ENCODE measurements at places on chromosomes 12 and 14.

GRCh38 chr14:55625481-55625880 lies 45.5 kb downstream of the KTN1 start:
- no peak for DNase-seq

DNA sequence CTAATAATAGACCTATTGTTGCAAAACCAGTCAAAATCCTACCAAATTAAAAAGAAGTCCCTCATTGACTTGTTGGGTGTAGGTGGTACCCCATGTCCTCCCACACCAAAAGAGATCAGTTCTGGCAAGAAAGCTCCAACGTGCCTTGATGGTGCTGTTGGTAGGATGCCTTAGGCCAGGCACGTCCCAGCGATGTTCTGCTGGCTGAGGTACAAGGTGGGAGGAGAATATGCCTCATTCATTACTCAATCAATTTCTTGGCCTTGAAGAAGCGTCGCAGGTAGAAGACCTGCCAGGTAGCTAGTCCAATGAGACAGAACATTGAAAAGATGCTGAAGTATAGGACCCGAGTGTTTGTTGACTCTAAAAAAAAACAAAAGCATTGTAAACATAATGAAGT lies 7.8 kb upstream of the NEK9 start:
- DNase-seq: no peak

GRCh38 chr14:34749408-34749807 lies 35.0 kb upstream of the CFL2 start:
- no peak for DNase-seq

DNA sequence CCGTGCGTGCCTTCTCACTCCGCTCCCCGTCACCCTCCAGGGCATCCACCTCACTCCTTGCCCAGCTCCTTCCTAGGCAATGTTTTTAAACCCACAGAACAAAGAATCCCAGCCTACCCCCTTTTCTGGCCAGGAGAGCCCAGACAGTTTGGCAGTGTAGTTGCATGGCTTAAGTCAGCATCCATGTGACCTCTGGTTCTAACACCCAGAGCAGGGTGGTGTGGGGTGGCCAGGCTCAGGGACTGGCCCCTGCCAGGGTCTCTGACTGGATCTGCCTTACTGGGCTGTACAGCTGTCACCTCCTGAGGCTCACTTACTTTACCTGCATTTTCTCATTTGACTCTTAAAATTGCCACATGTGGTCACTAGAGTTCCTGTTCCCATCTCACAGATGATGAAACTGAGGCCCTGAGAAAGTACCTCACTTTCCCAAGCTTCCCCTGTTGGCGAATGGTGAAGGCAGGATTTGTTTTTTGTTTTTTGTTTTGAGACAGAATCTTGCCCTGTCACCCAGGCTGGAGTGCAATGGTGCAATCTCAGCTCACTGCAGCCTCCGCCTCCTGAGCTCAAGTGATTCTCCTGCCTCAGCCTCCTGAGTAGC lies 18.3 kb downstream of the SDS start:
- DNase-seq: no peak

DNA sequence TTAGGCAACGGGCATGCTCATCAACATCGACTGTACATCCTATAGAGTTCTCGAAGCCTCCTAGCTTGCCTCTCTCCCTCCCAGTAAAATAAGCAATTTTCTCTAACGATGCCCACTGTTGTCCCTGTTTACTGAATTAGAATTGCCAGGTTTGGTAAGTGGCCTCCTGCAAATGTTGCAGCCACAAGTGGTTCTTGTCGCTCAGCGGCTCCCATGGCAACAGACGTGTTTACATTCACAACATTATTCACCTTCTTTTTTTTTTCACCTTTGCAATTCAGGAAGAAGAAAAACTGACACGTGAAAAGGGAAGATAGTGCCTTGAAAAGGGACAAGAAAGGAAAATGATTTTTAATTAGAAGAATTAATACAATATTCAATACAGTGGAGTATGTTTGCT lies 100.9 kb upstream of the PKP2 start:
- no peak for DNase-seq

DNA sequence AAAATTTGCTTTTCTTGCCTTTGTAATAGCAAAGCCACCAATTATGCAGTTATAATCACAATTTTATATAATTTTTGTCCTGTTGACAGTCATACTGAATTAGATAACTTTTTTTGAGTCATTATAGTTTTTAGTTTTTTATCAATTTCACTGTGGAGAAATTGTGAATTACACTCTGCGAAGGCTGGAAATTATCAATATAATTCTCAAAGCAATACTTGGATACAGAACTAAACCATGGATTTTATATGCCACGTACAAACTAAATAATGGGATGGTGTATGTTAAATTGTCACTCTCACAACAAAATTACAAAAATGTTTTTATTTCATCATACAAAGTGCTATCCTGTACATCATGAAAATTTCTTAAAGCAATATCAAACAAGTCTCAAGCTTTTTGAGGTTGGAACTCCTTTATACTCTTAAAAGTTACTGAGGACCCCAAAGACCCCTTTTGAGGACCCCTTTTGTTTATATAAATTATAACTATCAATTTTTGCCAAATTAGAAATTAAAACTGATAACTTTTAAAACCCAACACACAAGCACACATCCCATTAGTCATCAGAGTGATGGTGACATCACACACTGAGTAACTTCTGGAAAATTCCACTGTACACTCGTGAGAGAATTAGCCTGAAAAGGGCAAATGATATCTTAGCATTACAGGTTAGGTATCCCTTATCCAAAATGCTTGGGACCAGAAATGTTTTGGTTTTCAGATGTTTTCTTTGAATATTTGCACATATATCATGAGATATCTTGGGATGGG lies 19.8 kb upstream of the AQP2 start:
- no peak for DNase-seq

DNA sequence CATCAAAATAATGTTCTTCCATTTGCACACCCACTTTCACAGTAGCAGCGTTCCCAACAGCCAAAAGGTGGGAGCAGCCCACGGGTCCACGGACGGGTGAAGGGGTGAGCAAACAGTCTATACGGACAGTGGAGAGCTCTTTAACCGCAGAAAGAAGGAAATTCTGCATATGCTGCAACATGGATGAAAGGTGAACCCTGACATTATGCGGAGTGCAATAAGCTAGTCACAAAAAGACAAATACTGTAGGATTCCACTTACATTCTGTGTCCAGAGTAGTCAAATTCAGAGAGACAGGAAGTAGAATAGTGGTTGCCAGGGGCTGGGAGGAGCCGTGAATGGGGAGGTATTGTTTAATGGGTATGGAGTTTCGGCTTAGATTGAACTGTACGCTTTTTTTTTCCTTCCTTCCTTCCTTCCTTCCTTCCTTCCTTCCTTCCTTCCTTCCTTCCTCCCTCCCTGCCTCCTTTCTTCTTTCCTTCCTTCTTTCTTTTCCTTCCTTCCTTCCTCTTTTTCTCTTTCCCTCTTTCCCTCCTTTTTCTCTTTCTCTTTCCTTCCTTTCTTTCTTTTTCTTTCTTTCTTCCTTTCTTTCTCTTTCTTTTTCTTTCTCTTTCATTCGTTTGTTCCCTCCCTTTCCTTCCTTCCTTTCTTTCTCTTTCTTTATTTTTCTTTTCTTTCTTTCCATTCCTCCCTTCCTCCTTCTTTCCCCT lies 15.8 kb upstream of the ANKRD9 start:
- no peak for DNase-seq

DNA sequence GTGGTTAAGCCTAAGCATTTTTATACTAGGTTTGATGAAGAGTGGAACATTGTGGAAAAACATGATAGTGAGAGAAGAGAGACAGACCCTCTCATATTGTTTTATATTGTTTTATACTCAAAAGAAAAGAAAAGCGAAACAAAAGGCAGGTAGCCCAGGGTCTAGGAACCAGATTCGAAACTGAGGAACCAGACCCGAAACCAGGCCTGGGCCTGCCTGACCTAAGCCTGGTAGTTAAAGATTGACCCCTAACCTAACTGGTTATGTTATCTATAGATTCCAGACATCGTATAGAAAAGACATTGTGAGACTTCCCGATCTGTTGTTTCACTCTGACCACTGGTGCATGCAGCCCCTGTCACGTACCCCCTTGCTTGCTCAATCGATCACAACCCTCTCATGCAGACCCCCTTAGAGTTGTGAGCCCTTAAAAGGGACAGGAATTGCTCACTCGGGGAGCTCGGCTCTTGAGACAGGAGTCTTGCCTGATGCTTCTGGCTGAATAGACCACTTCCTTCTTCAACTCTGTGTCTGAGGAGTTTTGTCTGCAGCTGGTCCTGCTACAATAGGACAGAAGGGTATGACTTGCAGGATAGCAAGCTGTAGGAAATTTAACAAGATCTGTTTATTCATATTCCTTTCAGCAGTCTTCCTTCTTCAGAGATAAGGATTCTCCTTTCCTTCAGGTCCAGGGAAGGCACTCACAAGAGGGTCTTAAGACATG lies 147.1 kb upstream of the PLEKHA5 start:
- DNase-seq: no peak

DNA sequence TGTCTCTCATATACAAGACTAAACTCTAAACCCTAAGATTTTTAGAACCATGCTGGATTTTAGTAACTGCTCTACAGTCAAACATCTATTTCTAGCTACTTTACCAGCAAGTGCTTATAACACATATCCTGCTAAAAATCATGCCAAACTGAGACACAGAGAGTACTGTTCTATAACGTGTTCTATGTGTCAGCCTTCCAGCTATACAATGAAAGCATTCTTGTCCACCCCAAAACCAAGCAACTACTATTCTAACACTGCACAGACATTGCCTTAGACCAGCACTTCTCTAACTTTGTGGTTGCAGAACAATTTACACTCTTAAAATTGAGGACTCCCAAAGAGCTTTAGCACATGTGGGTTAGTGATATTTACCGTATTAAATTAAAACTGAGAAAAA lies 85.7 kb downstream of the SPPL3 start:
- DNase-seq: no peak

DNA sequence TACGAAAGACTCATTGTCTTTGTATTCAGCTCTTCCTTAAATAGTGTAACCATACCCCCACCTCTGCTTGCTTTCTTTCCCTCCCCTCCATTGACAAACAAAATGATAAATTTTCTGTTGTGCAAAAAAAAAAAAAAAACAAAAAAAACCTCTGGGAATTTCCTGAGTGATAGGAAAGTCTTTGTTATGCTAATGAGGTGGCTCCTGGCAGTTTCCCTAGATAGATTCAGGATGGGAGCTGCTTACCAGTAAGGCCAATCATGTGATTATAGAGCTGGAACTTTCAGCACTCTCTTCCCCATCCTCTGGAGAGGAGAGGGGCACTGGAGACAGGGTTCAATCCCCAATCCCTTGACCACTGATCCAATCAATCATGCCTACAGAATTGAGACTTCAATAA lies 120.5 kb downstream of the NUAK1 start:
- DNase-seq: no peak

DNA sequence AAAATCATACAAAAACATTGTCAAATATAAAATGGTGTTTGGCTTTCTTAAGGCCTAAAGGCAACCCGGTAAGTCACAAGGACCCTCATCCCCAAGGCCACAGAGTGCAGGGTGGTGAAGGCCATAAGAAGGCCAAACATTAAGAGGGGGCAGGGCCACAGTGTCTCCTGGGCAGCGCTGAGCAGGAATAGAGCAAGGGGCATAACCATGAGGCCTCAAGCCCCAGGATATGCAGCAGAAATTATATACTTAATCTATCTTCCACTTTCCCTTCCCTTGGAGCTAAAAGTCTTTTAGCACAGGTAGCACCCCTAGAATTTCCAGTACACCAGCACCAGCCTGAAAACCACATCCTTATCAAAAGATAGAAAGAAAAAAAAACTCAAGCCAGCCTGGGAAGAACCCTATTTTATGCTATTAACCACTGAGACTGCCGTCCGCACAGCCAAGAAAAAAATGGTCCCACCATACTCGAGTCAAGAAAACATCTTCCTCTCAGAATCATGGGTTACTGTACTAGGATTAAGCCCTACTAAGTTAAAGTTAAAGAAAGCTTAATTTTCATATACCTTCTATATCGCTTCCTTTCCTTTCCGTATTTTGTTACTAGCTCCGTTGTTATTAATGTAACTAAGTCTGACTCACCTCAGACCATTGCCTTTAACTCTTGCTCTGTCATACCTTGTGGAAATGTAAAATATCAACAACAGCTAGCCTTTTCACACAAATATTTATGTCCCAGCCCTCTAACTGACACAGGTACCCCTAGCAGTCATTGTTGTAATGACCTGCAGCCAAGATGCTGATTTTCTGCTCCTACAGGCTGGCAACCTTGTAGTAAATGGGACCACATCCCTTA lies 20.1 kb downstream of the KLRK1 start:
- DNase-seq: peak; percentile 28

DNA sequence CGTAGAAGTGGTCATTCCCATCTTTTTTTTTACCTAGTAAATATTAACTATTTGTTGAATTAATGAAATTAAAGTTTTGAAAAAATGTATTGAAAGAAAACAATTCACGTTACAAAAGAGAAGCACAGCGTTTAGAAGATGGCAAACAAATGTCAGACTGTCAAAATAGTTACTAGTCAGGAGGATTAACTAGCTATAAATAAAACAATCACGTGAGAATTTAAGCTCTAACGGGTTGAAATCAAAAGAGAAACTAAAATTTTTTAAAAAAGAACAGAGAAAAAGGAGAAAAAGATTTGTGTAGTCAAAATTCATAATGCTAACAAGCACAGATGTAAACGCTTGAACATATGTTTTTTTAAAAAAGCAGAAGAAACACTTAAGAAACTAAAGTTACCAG lies 26.4 kb downstream of the DDHD1 start:
- no peak for DNase-seq

DNA sequence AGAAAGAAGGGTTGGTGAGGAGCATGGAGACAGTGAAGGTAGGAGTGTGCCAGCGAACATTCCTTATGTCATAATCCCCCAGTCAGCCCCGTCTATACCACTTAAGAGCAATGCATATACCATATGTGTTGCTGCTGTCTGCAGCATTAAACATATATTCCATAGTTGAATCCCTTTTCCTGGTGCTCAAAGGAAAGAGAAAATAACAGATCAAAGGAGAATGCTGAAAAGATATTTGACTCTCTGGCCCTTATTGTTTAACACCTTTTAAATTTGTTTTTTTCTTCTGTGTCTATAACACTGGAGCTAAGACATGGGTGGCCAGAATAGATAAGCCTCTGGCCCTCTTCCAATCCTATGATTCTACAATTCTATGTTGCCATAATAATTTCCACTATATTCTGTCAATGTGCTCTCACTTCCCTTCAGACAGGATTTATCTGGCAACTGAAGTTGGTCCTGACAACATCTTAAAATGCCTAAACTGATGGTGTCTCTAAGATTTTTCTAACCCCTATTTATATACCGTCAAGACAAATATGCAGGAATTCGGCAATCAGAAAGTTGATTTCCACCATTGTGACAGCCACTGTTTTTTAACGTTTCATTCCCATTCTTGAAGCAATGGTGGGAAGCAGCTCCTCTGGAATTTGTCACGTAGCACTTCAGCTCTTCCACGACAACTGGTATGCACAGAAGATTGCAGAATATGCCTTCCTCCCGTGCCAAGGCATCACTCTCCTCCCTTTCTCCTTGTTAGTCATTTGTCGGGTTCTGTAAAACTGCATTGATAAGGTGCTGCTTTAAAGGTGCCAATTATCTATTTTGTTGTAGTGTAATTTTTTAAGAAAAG lies 204.7 kb downstream of the BCAT1 start:
- no peak for DNase-seq

All from activated T-cell treated with anti-CD3 and anti-CD28 coated beads, Interleukin-2, amount 50 U/mL, for 24 hours (primary cell).